Eye (tissue), 1 donor: ENCODE measurements at places on chromosomes 5 and 9.

DNA sequence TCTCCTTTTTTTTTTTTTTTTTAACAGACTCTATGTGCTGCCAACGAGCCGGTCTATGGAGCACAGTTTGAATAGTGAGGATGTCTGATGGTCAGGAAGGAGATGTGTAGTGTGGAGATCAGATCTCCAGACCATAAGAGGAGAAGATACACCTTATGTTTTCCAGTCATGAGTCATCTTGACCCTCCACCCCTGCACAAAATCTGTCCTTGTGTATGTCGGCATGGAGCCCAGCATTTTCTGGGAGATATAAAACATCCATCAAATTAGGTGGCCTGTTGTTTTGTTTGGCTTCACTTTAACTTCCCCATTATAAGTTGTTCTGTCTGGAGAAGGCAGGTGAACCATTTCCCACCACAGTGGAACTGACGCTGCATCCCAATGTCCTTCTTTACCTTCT, 19.2 kb downstream of the SH3TC2 start:
- DNase-seq = no peak

DNA sequence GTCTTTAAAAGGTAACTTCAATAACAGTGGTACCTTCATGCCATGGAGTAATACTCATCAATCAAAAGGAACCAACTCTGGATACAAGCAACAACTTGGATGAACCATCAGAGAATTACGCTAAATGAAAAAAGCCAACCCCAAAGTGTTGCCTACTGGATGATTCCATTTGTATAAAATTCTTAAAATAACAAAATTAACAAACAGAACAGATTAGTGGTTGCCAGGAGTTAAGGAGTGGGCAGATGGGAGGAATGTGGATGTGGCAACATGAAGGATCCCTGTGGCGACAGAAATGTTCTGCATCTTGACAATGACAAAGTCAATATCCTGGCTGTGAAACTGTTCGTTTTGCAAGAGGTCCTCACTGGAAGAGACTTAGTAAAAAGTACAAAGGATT, 50.5 kb downstream of the SPTLC1 start:
- no peak for DNase-seq

GRCh38 chr5:6162175-6162574, 216.2 kb downstream of the MED10 start:
- DNase-seq = no peak

GRCh38 chr5:63128761-63129160, 550.1 kb downstream of the LRRC70 start:
- no peak for DNase-seq

GRCh38 chr9:37417252-37417803, 5.2 kb upstream of the GRHPR start:
- no peak for DNase-seq

GRCh38 chr5:139391570-139392323, 2.0 kb upstream of the MZB1 start:
- DNase-seq = no peak

DNA sequence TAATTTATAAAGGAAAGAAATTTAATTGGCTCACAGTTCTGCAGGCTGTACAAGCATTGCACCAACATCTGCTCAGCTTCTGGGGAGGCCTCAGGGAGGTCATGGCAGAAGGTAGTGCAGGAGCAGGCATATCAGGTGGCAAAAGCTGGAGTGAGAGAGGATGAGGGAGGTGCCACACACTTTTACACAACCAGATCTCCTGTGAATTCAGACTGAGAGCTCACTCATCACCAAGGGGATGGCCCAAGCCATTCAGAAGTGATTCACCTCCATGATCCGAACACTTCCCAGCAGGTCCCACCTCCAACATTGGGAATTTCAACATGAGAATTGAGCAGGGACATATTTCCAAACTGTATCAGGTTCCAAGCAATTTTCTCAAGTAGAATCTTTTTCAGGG, 84.7 kb upstream of the BRINP1 start:
- DNase-seq = no peak

DNA sequence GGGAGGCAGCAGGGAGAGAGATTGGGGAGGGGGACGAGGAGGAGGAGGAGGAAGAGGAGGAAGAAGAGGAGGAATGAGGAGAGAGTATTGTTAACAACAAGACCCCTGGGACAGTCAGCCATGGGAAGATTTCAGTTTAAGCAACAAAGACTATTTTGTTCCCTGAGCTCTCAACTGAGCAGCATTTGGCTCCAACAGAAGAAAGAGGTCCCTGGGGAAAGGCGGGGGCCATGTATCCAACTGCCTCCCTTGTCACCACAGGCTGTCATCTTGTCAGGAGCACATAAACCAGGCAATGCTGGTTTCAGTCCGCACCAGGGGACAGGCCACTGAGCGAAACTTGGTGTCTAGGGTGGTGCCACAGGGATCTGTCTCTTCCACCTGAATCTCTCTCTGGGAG, 316.1 kb downstream of the TLE1 start:
- no peak for DNase-seq

- DNase-seq = no peak
Observed at GRCh38 chr5:155154973-155155372, 141.4 kb downstream of the KIF4B start.
